ENCODE measurements at places on chromosomes 6 and 20.

DNA sequence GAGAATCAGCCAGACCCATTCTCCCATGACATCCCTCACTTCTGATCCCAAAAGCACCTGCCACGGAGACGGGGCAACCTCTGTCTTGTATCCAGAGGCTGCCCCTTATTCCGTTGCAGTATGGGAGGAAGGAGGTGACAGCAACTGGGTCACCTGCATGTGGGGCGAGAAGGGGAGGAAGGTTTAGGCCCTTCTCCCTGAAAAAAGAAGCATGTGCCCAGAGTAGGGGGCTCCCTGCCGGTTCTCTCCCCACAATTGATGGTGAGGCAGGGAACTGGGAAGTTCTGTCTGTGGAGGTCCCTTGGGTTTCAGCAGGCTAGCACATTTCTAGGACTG lies 49.3 kb upstream of the FANCE start:
- no peak for DNase-seq

GRCh38 chr20:8043687-8044282 lies 24.2 kb upstream of the TMX4 start:
- peak; percentile 32 for DNase-seq

GRCh38 chr20:40983898-40984297 lies 44.7 kb upstream of the TOP1 start:
- no peak for DNase-seq

GRCh38 chr20:49676581-49677291 lies 36.9 kb downstream of the B4GALT5 start:
- DNase-seq = peak; percentile 84

DNA sequence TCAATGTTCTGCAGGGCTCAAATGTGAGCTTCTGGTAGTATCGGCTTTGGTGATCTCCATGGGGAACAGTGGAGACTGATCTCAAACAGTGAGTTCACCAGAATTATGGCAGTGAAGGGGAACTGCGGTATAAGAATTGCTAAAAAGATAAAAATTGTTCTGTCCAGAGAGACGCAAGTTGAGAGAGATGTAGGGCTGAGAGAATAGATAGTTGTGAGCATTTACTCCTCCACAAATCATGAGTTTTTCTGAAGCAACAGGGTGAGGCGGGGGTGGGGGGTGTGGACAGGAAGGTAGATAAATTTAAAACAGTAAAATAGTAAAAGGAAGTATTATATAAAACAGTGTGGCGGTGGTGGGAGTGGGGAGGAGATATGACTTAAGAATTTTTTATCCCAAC lies 98.6 kb upstream of the NEDD9 start:
- DNase-seq = no peak

DNA sequence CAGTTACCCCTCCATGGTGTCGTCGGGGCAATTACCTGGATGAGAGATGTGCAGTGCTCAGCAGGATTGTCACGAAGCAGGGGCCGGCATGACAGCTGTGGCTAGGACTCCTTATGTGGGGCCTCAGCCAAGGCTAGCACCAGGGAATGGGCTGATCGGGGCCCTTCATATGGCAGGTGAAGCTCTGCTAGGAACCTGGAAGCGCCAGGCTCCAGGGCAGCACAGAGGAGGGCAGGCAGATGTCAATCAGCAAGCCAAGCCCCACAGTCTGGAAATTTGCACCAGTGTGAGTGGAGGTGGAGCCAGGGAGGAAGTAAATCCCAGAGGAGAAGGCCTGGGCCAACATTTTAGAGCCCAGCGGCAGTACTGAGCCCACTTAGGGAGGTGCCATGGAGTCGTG lies 21.2 kb downstream of the SYNDIG1 start:
- DNase-seq = no peak

DNA sequence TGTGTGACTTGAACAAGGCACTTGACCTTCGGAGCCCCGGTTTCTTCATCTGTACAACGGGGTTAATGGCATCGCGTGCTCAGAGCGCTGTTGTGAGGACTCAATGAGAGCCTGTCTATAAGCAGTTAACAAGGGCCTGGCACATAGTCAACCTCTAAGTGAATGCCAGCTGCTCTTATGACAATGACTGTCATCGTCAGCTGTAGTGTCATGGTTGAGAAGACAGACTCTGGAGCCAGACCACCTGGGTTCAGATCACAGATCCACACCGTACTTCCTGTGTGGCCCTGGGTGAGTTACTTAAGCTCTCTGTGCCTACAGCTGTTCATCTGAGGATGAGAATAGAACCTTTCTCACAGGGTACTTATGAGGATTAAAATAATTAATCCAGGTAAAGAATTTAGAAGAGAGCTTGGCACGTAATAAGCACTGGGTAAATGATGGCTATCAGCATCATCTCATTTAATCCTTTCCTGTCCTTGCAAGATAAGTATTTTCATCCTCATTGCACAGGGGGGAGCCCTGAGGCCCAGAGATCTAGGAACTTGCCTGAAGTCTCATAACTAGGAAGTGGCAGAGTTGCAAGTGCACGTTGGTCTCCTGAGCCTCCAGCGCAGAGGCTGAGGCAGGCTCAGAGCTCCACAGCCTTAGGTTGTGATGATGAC lies 105.3 kb downstream of the EYA2 start:
- no peak for DNase-seq

- peak; percentile 10 for DNase-seq
Measured at GRCh38 chr6:151376440-151376839, 14.9 kb downstream of the ZBTB2 start.

Data from Caki2 (cell line).